EL (cell line): ENCODE measurements at places on chromosomes 1 and 21.
A peak's percentile ranks its signal among the peaks of the same experiment; 100 is the strongest.

- no peak for DNase-seq
Observed at GRCh38 chr1:24910751-24911650, 19.1 kb downstream of the RUNX3 start.

DNA sequence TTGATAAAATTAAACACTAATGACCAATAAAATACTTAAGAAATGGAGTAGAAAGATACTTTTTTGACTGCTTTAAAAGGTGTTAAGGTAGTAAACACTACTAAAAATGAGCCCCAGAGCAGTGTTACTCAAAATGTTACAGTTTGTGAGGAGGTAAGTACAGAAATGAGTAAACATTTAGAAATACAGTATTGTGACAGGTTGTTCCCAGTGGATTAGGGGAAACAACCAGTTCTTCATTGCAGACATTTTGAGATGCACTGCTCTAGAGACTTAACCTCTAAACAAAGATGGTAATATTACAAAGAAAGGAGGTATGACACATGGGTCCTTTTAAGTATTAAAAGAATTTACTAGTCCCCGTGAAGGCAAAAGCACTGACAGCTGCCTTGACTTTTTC lies 12.7 kb downstream of the DHX9 start:
- DNase-seq = no peak

DNA sequence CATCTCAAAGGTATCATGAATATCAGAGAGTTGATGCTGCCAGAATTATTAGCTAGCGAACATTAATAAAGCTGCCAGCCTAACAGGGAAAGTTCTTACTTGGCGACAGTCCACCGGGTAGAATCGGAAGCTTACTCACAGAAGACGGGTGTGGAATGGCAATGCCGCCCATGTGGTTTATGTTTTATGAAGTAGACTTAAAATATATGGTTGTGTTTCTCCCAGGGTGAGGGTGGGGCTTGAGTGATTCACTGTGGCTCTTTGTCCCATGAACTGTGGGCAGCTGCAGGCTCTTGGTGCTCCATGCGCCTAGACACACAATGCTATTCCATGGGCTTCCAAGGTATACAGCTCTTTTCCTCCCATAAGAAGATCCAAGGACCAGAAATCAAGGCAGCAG lies 162.7 kb downstream of the PIGK start:
- no peak for DNase-seq

- no peak for DNase-seq
Observed at GRCh38 chr1:44366371-44366975, 11.4 kb upstream of the ERI3 start.

GRCh38 chr1:39544327-39544726 lies 32.3 kb downstream of the PABPC4 start:
- no peak for DNase-seq

- no peak for DNase-seq
Observed at GRCh38 chr1:1835546-1835945, 55.3 kb downstream of the GNB1 start.

- peak; percentile 60 for DNase-seq
Observed at GRCh38 chr1:241336335-241336734, 20.7 kb downstream of the RGS7 start.

DNA sequence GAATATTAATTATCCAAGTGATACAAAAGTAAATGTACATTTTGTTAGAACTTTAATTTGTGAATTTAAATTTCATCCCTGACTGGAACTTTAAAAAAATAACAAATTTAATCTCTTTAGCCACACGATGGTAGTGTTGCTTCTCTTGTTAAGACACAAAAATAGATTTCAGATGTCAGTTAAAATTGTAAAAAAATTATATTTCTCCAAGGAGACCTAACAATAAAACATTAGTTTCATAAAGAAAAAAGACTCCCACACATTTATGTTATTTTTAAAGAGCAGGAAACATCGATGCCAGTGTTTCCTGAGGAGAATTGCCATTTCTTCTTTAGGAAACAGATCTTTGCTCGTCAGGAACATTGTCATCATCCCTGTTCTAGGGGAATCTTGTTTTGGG lies 74.0 kb upstream of the DEPDC1 start:
- no peak for DNase-seq

GRCh38 chr1:151948506-151948905 lies 39.2 kb upstream of the THEM4 start:
- DNase-seq = no peak

DNA sequence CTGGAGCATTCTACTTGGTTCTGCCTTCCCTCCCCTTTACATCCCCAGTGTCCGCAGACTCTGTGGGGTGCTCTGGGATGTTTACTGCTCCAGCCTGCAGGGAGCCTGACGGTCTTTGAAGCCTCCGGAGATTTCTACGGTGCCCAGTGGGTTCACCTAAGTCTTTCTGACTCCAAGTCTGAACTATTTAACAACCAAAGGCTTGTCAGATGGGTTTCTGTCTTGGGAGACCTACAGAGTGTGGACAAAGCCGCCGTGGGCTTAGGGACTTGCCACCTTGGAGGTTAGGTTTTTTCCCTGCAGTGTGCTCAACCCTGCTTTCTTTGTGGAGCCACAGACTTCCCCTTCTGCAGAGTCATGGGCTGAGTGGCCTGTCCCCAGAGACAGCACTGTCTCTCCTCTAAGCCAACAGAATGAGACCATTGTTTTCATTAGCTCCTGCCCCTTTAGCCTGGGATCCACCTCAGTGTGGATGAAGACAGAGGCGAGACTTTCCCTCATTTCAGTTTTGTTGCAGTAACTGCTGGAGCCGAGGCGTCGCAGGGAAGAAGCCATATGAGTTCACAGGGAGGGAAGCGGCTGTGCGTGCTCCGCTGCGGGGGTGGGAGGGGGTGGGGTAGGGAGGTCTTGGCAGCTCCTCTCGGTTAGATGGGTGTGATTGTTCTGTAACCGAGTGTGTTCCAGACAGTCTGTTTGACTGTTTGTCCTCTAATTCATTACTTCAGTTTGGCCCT lies 120.7 kb downstream of the CNIH3 start:
- no peak for DNase-seq

DNA sequence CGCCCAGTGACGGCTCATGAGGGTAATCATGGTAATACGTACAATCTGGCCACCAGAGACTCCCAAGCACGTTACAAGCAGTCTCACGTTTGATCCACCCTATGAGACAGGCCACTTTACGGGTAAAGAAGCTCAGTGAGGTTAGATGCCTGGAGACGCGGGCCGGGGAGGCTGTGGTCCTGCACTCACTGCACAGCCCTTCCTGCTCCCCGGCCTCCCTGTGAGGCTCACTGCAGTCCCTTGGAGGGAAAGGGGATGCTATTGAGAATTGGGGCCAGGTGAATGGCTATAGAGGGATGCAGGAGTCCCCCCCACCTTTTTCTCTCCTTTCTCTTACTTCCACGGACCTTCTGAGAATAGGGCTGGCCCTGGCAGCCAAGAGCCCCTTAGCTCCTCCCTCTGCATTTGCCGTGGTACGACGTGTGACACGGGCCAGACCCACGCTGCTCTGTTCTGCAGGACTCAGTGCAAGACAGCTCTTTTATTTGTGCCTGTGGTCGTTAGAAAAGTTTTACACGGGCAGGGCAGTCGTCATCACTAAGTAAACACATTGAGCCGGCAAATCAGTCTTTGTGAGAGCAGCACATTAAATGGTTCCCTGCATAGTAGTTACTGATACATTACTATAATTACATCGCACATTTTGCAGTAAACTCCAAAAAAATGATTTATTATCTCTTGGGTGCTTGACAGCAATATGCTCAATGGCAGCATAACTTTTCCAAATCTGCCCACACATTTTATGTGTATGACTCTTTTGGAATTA lies 18.8 kb downstream of the KIF26B start:
- DNase-seq = no peak

DNA sequence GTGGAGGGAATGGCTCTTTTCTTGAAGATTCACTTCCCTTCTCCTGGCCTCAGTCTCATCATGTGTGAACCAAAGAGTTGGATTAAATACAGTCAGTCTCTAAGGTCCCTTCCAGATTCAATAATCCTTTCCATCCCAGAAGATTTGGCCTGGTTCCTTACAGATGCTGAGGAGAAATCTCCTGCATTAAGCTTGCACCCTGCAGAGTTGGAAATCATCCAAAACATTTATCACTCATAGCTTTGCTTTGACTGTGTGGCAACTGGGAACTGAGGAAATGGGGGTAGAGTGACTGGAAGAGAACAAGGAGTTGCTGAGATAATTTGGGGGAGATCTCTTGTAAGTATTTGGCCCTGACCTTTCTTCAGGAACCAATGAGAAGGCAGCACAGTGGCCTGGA lies 220.5 kb upstream of the SGIP1 start:
- peak; percentile 61 for DNase-seq

GRCh38 chr1:179105393-179105792 lies 23.5 kb downstream of the TOR3A start:
- no peak for DNase-seq

DNA sequence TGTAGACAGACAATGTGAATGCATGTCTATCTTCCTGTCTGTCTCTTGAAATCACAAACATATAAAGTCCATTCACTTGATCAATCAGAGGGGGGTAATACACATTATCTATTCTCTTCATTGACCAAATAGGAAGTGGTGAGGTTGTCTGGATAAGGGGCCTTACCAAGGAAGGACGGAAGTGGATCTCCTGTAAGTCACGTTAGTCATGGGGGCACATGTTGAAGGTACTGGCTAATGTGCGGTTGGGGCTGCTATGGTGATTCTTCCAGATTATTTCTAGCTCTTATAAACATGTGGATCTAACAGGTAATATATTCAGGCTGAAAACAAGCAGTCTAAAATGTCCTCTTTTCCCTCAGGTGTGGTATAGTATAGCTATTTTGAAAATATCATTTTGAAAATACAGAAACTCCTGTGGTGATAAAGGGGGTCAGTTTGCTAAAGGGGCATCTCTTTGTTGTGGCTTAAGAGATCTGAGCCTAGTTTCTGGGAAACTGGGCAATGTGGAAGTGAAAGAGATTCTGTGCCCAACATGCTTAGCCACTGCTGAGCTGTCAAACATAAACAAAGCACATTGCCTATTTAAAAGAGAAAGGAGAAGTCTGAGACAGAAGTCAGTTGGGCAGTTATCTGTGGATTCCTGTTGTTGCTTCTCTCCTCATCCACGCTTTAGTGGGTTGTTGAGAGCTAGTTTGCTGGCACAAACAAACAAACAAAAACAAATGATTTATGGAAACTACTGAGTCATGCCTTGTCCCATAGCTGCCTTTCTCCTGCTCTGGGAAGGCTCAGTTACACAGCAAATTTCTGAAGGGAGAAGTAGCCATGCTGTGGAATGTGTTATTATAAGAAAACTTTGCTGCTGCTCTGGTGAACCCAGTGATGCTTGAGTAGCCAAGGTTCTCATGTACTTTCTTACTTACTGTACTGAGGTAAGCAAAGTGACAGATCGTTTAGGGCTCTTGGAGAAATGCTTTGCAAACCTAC lies 166.9 kb downstream of the HLX start:
- DNase-seq = peak; percentile 21

DNA sequence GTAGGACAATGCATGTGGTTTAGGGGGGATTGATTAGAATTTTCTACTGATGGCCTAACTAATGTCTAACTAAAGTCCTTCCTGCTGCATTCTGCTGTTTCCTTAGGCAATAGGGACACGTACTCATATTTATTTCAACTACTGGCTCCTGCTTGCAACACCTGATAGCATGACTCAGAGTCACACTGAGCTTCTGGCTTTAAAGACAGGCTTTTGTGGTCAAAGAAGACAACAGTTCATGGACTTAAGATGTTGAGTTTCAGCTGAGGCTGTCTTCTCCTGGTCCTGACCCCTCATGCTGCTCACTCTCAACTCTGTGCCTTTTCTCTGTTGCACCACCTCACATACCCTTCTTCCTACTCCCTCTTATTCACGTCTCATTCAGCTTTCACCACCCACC lies 29.1 kb upstream of the TRABD2B start:
- DNase-seq = no peak

GRCh38 chr1:243730487-243731150 lies 119.4 kb downstream of the AKT3 start:
- no peak for DNase-seq

DNA sequence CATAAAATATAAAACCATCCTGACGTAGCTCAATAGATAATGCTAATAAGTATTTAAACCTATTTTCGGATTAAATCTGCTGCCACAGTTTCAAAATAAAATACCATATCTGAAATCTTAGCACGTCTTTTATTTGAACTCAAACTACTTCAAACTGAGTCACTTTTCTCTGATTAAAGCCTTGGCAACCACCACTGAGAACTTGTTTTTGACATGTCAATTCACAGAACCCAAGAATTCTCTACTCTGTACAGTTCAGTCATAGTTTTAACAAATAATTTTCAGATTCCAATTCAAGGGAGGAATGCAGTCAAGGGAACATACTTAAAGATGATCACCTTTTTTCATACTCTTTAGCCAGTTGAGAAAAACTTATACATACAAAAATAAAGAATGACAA lies 643.2 kb downstream of the KCNT2 start:
- DNase-seq = no peak

DNA sequence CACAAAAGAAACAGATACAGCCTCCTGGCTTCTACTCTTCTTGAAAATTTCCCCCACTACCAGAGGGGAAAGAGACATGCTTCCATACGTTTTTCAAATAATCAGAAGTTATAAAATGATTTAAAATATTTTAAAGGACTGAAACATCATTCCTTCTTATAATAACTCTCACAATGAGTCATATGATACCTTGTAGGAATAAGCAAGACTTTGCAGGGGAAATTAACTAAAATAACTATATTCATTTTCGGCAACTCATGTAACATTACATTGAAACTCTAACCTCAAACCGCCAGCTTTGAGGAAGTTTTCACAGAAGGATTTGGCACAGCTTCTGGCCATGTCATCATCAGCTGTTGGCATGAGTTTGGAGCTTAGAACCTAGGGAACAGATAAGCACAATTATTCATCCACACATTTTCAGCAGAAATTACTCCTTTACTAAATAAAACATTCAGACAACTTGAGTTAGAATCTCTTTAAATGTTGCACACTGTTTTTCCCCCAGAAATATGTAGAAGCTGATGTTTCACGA lies 85.9 kb downstream of the USP24 start:
- no peak for DNase-seq

- peak; percentile 4 for DNase-seq
Observed at GRCh38 chr1:95232646-95233318, 1.2 kb upstream of the RWDD3 start.

GRCh38 chr1:109718495-109718894 lies 6.4 kb downstream of the GSTM5 start:
- DNase-seq = peak; percentile 35

GRCh38 chr1:23237508-23237907 lies 20.2 kb upstream of the HTR1D start:
- DNase-seq = no peak

- peak; percentile 63 for DNase-seq
Observed at GRCh38 chr1:164602480-164603093, 43.6 kb downstream of the PBX1 start.

GRCh38 chr1:56286506-56286905 lies 292.9 kb downstream of the PLPP3 start:
- no peak for DNase-seq

GRCh38 chr1:198909973-198910372 lies 271.1 kb downstream of the PTPRC start:
- DNase-seq = peak; percentile 48
